ENCODE measurements at places on chromosomes 5 and 9. TPM values are rescaled to one million over a fixed set of nuclear protein-coding genes. Genes with fewer than 3 reads are reported as not detected.

GRCh38 chr9:98789483-98790133 lies 6.7 kb downstream of the ANKS6 start:
- peaks cover 27% of the 10 kb centered on the region for H3K4me1 ChIP-seq
- H3K27ac ChIP-seq, result no peak overlapping the region
- H3K27me3 ChIP-seq, result no peaks in the 10 kb centered on the region
- H3K4me3 ChIP-seq, result no peak overlapping the region
- H3K36me3 ChIP-seq, result no peaks in the 10 kb centered on the region
- DNase-seq, result no peak

DNA sequence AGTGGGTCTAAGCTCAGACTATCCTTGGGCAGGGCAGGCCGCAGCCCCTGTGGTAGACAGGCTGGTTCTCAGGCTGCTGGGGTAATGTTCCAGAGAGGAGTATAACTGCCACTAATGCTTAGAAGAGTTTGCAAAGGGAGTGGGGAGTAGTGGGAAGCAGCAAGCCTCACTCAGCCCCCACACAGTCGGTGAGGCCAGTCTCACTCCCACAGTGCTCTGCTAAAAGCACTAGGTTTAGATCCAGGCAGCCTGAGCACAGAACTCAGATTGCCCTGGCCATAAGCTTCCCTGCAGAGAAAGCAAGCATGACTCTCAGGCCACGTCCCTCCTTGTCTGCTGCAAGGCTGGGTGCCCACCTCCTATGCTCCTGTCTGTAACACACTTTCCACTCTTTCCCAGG lies 69.4 kb upstream of the HCN1 start:
- H3K27me3 ChIP-seq, result no peaks in the 10 kb centered on the region
- H3K4me3 ChIP-seq, result no peak overlapping the region
- DNase-seq, result no peak
- H3K27ac ChIP-seq, result no peak overlapping the region
- no peaks in the 10 kb centered on the region for H3K36me3 ChIP-seq

DNA sequence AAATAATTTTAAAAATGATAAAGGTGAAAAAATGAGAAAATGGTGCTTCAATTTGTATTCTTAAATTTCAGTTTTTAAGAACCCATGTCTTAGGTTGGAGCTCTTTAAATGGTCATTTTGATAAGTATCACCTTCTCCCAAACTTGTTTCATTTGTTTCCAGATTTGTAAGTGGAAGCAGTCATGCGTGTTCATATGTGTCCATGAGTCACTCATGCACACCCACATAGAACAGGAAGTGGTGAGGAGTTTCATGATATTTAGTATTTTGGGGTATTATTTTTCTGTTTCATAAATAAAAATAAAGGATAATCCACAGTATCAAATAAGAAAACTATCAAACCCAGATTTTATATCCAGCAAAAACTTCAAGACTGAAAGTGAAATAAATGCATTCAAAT lies 570.4 kb upstream of the ST8SIA4 start:
- no peak overlapping the region for H3K4me3 ChIP-seq
- no peak overlapping the region for H3K27ac ChIP-seq
- DNase-seq, result no peak
- H3K4me1 ChIP-seq, result no peaks in the 10 kb centered on the region
- no peaks in the 10 kb centered on the region for H3K27me3 ChIP-seq
- H3K36me3 ChIP-seq, result no peaks in the 10 kb centered on the region

DNA sequence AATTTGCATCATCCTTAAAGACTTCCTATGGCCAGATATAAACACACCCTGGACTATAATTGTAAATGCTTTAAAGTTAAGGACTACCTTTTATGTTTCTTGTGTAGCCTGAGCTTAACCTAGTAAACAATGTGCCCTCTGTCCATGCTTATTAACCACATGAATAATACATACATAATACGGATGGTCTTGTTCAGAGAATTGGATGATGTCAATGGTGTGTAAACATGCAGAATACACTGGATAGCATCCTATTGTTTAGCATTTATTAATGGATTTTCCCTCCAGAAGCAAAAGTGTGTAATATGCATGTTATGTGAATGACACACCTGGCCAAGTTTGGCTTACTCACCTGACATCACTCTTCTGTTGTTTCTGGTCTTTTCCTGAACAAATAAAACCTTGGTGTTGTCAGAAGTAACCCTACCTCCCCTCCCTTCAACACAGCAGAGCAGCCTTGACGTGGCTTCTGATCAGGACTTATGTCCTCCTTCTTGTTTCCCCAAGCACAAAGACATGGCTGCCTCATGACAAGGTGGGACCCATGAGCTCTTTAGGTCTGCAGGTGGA lies 517.9 kb downstream of the MTRR start:
- no peaks in the 10 kb centered on the region for H3K27me3 ChIP-seq
- no peak overlapping the region for H3K27ac ChIP-seq
- H3K4me3 ChIP-seq, result no peak overlapping the region
- no peaks in the 10 kb centered on the region for H3K36me3 ChIP-seq

DNA sequence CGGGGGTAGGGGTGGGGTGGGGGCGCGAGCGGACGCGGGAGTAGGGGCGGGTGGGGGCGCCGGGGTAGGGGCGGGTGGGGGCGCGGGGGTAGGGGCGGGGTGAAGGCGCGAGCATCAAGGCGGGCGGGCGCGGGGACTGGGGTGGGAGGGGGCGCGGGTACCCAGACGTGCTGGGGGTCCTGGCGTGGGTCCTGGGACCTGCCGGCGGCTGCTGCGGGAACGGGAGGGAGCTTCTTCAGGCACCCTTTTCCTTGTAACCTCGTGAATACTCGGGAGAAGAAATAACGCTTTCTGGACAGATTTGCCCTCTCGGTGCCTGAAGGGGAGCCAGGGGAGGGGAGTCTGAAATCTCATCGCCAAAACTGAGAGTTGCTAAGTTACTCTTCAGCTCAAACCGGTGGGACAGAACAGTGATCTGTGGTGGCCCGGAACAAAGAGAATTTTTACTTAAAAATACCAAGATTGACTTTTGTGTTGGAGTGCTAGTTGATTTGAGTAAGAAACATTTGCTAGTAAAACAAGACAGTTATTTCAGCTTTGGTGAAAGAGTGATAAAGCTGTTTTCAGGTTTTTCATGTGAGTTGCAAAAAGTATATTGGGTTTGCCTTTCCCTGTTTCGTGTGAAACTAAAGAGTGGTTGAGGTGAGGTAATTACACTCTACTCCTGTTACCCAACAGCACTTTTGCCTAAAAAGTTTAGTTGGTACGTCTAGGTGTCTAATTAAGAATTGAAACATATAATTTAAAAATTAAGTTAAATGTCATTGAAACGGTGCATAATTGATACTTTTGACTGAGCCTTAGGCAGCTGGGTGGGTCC lies 643 bp downstream of the PLEKHG4B start:
- H3K4me1 ChIP-seq, result peaks cover 8% of the 10 kb centered on the region
- H3K4me3 ChIP-seq, result peak overlapping the region; percentile 55
- DNase-seq, result peak; percentile 54

DNA sequence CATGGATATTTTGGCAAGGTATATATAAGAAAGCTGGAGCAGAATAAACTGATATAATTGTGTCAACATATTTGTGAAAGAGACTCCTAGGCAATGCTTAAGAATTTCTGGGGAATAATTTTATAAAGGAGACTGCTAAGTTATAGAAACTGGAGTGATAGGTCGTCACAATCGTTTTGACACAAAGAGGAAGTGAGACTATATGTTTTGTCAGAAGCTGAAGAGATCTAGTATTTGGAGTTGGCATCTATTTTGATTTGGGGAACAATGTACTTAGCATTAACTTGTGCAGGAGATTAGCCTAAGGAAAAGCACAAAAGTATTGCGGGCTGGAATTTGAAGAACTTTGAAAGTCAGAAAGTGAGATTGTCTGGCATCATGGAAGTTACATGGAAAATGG lies 582.5 kb downstream of the TAF11L14 start:
- no peaks in the 10 kb centered on the region for H3K27me3 ChIP-seq
- H3K27ac ChIP-seq, result no peak overlapping the region
- H3K36me3 ChIP-seq, result no peaks in the 10 kb centered on the region
- H3K4me3 ChIP-seq, result no peak overlapping the region

GRCh38 chr5:81787474-81788242 lies 36.8 kb upstream of the SSBP2 start:
- H3K27me3 ChIP-seq, result no peaks in the 10 kb centered on the region
- peaks cover 29% of the 10 kb centered on the region for H3K4me1 ChIP-seq
- H3K36me3 ChIP-seq, result no peaks in the 10 kb centered on the region
- peak overlapping the region; percentile 64 for H3K27ac ChIP-seq

DNA sequence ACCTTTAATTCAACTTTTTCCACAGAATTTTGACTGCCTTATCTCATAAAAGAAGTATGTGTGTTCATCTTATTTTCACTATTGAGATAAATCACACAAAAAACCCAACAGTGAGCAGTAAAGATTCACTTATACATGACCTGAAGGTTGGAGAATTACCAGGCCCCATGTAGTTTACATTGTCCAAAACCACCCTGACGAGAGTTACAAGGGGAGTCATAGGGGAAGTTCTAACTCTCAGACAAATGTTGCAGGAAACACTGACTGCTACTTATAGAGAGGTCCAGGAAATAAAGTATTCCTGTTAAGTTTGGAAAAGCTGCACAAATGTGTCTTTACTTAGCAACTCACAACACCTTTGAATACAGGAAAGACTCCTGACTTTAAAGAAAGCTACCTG lies 14.1 kb downstream of the SPATA9 start:
- peaks cover 5% of the 10 kb centered on the region for H3K4me1 ChIP-seq
- H3K36me3 ChIP-seq, result no peaks in the 10 kb centered on the region
- no peak for DNase-seq

GRCh38 chr5:81202655-81203054 lies 30.5 kb upstream of the CKMT2 start:
- no peaks in the 10 kb centered on the region for H3K36me3 ChIP-seq
- no peaks in the 10 kb centered on the region for H3K4me1 ChIP-seq
- no peak for DNase-seq
- H3K27ac ChIP-seq, result no peak overlapping the region

CDHR2 gene
- total RNA-seq, result not detected

FGF10 gene
- 2.8 TPM for total RNA-seq

PCDHGB3 gene
- 9.7 TPM for total RNA-seq

DOK3 gene
- total RNA-seq, result 1.3 TPM

PCDHB15 gene
- 2.3 TPM for total RNA-seq
